Brain (organoid and tissue), 16 donors: ENCODE measurements at places on chromosomes 7 and 10. TPM values are rescaled to one million over a fixed set of nuclear protein-coding genes. Genes with fewer than 3 reads are reported as not detected.
A peak's percentile ranks its signal among the peaks of the same experiment; 100 is the strongest.

RRP12 gene
- 21.0 TPM for polyA plus RNA-seq

VSIR gene
- 36.9 TPM for polyA plus RNA-seq

HELLS gene
- polyA plus RNA-seq: 3.4 TPM

- no peak for DNase-seq
These were observed 55.5 kb upstream of the ODAD2 start for GRCh38 chr10:28054228-28054860.

DNA sequence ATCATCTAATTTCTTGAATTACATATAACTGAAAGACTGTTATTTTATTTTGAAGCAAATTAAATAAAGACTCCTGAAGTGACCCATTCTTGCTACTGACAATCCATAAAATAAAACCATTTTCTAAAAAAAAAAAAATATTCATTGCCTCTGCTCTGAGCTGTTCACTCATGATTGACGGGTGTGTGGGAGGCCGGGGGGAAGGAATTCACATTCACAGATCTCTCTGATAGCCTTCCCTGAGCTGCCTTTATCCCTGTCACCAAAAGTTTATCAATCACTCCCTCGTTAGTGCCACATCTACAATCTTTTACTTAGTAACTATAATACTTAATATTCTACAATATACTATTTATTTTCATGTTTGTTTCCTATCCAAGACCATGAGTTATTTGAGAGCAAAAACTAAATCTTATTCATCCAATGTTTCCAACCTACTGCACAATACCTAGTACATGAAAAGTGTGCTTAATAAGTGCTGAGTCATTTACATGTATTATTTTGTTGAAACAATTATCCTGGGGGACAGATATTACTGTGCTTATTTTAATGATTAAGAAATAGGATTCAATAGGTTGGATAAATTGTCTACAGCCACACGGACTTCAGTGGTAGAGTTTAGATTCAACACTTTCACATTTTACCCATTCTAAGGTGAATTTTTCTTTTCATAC, 618.7 kb downstream of the PHTF2 start:
- DNase-seq: no peak

DNA sequence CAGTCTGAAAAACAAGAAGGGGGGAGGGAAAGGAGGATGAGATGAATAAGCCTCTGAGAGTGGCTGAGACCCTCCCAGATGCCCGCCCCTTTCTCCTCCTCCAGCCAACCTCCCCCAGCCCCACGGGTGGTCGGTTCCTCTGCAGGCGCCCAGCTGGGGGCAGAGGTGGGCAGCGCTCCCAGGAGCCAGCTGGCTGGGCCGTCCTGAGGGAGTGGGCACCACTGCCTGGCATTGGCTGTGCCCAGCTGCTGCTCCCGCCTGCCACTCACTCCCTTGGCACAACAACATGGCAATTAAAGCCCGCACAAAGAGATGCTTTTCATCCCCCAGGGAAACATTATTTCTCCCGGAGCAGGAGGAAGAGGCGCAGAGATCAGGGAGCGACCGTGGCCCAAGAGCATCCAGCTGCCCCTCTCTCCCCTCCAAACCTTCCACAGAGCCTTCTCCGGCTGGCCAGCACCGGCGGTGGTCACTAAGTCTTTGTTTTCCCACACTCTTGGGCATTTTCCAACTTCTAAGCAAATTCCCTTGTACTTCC, 107.2 kb downstream of the SPDYE5 start:
- peak; percentile 86 for DNase-seq

- DNase-seq: no peak
These were observed 92.6 kb upstream of the PODXL start for GRCh38 chr7:131649003-131649541.

DNA sequence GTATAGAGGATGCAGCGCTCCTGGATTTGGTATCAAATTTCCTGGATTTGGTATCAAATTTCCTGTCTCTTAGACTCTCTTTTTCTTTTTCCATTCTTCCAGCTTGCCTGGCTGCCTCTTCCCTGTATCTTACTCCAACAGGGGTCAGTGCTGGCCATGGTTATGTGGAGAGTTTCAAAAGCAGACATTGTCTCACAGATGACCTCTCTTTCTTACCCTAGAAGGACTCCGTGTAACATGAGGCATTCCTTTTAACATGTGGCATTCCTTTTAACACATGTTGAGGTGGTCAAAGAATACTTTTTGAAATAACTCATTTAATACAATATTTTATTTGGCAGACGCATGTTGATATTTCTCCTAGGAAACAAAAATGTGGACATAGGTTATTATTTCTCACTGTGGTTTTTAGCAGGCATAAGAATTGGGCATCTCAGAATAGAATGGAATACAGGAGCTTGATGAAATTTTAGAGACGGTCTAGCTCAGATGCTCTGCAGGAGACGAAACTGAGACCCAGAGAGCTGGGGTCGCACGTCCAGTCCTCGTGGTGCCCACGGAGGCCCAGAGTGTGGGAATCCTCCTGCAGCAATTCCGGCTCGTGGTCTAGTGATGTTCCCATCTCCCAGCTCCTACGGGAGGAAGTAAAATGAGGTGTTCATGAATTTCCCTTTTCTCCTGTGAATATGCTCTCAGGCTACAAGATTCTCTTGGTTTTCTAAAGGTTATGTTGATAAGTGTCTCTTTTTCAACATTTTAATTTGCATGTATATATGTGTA, 59.6 kb upstream of the PITRM1 start:
- DNase-seq: no peak

DNA sequence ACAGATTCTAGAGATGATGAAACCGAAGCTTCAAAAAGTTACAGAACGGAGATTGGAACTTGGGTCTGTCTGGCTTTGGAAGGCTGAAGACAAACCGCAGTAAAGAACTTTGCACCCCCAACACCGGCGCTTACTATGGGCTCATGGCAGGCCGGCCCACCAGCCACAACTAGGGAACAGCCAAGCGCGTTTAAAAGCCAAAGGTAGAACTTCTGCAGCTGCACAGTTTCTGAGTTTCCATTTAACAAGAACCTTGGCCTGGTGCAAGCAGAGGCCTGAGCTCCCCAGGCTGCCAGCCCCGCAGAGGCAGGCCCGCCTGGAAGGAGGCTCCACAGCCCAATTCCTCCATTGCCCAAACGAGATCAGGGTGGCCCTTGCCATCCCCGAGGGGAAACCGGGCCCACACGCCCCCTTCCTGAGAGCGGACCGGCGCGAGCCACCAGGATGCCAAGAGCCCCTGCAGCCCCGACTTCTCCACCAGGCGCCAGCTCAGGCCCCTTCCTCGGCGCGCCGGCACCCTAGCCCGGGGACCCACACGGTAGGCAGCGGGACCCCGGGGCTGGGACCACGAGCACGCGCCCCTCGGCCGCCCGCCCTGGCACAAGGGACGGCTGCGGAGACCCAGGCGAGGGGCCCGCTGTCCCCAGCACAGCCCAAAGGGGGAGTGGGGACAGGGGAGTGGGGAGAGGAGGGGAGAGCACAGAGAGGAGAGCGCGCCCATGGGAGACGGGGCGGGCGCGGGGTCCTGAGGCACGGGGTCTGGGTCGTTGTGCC, 566 bp downstream of the MAD1L1 start:
- DNase-seq: peak; percentile 2

DNA sequence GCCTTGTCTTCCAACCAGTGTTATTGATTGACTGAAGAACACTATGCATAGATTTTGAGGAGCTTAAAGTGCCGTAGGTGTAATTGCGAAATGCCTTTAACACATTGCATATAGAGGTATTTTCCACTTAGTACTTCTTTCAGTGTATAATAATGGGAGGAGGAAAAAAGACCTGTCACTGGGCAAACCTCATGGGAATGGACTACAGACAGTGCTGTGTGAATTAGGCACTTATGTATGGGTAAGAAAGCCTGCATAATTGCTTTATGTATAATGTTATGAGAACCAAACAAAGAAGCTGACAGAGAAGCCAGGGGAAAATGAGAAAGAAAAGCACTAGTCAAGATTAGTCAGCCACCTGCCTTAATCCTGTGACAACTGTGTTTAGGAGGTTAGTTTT, 12.4 kb upstream of the SCRN1 start:
- no peak for DNase-seq
